Frontal cortex (tissue), 4 donors: ENCODE measurements at places on chromosomes 3 and 15. TPM values are rescaled to one million over a fixed set of nuclear protein-coding genes. Genes with fewer than 3 reads are reported as not detected.

The CRYGS gene
- total RNA-seq: 1.6 TPM

DNA sequence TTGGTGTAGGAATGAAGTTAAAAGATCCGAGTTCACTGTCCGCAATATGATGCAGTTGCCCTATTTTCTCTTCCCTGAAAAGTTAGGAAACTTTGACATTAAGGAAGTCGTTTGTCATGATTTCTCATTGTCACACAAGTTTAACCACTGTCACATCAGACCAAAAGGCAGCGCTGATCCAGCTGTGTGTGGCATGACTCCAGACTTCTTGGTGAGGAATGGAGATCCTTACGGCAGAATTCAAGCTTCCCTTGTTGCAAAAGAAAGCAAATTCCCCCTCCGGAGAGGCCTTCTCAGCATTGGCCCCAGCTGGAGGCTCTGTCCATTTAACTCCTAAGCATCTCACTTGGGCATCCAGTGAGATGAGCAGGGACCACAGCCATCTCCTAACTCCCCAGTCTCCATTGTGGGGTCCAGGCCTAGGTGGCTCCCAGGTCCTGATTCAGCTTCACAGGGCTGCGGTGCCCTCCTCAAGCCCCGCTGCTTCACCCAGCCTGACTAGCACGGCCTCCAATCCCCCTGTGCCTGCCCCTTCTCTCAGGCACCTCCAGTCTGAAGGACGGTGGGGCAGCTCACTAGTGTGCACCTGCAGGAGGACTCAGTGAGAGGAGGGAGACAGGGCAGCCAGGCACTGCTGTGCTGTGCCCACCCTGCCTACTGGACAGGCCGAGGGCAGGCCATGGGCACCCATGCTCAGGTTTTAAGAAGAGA is 159.5 kb downstream of the CHSY1 start:
- no peak for DNase-seq

GRCh38 chr15:72368899-72369298 is 6.9 kb downstream of the HEXA start:
- no peak for DNase-seq

DNA sequence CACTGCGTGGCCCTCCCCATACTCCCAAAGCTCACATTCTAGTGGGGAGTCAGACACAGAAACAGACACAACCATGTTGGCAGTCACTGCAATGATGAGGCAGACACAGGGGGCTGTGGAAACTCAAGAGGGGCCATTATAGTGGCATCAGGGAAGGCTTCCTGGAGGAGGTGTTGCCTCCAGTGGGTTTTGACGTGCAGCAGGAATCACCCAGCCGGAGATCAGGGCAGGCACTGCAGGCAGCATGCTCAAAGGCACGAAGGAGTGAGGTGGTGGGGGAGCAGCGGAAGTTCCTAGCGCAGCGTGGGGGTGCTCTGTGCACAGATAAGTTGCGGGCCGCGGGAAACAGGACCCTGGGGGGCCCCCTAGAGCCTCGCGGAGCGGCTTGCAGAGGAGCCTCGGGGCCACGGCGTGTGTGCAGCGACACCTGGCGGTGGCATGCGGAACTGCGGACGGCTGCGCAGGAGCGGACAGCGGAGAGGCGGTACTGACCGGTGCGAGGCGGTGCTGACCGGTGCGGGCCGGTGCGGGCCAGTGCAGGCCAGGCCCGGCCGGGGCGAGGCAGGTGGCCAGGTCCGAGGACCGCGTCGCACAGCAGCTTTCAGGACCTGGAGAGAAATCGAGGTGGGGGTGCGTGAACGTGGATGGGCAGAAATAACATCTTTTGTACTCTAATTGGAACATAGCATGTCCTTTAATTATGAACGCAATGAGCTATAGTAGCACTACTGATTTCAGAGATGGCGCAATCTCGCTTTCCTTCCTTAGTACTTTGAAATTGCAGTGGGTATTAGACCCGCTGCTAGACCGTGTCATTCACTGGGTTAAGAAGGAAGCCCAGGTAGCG is 101.5 kb downstream of the FBLN2 start:
- DNase-seq: peak; percentile 90

GRCh38 chr3:114333180-114333922 is 39.5 kb downstream of the TIGIT start:
- no peak for DNase-seq

DNA sequence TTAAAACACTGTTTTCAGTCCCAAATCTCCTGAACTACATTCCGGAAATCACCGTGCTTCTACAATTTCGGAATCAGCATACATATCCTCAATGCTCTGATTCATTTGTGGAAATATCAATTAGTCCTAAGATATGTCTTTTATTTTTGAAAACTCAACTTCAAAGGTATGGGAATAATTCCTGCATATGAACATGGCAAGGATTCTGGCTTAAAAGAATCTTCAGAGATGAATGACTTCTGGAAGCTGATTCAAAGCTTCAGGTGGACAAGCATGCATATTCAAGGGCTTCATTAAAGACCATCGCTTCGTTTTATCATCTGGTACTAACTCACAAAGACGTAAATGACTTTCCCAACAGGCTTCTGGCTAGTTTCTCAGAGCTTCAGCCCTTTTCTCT is 246.0 kb upstream of the LRRN1 start:
- DNase-seq: no peak

The SUSD5 gene
- 2.0 TPM for total RNA-seq

The LRTM1 gene
- total RNA-seq: not detected

GRCh38 chr3:184145751-184146270 is 9.4 kb upstream of the DVL3 start:
- no peak for DNase-seq

DNA sequence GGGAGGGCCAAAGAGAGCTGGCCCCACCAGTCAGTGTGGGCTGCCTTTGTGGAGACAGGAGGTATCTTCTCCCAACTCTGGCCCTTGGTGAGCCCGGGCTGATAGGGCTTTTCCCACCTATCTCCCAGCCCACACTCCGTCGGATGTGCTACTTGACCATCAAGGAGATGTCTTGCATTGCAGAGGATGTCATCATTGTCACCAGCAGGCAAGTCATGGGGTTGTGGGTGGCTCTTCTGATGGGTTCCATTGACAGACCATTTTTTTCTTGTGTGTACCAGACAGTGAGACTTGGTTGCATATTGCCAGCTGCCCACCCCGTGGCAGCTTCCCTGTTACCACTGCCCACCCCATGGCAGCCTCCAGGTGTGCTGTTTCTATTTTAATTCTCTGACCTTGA is 3.3 kb downstream of the COPG1 start:
- DNase-seq: no peak

DNA sequence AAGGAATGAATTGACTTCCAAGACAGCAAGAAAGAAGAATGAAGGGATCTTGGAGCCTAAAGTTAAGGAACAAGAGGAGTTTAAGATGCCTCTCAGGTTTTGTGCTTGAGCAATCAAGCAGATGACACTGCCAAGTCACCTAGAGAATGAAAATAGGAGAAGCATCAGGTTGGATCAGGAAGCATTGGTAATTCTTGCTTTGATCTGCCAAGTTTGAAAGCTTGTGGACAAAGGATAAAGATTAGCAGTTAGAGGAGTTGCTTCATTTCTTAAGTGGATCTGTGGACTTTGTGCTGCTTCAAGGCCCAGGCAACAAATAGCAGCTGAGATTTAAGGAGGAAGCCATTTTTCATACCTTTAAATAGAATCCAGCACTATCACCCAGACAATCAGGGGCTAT is 35.6 kb downstream of the FRMD5 start:
- no peak for DNase-seq

GRCh38 chr3:74858086-74858485 is 243.6 kb upstream of the CNTN3 start:
- no peak for DNase-seq

DNA sequence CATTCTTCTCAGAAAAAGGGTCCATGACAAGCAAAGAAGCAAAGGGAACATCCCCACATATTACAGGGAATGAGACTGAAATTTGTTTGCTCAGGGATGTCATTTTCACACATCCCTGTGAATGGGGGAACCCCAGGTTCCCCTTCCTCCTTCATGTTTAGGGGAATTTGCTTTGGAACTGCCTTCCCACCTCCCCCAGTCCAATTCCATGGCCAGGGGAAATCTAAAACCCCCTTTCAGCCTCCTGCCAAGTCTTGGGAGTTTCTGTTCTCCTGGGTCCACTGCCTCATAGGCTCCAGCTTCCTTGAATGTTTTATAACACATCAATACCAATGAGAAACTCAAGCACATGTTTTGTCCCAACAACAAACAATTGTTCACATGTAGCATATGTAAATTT is 297.5 kb upstream of the CTNNB1 start:
- DNase-seq: no peak

- DNase-seq: no peak
Observed at GRCh38 chr15:68309024-68309423, 31.5 kb downstream of the FEM1B start.

The C15orf62 gene
- total RNA-seq: not detected

GRCh38 chr3:123150449-123151215 is 51.1 kb upstream of the SEC22A start:
- no peak for DNase-seq

DNA sequence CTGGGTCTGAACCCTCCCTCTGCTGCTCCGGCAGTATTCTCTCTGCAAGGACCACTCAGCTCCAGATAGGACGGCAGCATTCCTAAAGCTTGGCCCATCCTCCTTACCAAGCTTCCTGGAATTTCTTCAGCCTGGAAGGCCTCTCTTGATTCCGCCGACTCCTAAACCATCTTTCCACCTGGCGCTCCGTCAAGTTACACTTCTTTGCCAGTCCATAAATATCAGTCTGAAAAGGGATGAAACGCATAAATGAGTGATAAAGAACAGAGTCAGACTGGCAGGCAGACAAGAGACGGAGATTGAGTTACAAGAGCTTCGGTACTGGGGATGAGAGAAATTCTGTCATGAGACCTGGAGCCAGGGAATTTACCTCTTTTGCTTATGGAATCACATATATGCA is 44.3 kb downstream of the CERS3 start:
- DNase-seq: no peak
